T follicular helper cell (primary cell): ENCODE measurements at places on chromosomes 2 and 18.

DNA sequence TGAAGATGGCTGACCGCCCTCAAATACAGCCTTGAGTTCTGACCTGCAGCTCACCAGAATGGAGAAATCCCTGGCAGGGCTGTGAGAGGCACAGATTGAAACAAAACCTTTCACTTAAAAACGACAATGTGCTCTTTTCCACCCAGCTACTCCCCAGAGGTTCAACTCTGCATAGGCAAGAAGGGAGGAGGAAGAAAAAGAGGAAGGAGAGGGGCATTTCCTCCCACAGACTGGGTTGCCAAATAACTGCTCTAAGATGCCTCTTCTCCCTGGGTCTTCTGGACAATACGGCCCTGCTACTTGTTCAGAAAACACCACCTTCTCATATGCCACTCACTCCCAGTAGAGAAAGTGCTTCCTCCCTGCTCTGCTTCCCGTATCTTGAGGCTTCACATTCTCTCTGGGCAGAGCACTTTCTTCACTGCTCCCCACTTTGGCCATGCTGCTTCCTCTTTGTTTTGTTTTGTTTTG lies 136.4 kb upstream of the SLC1A4 start:
- no peak for DNase-seq

DNA sequence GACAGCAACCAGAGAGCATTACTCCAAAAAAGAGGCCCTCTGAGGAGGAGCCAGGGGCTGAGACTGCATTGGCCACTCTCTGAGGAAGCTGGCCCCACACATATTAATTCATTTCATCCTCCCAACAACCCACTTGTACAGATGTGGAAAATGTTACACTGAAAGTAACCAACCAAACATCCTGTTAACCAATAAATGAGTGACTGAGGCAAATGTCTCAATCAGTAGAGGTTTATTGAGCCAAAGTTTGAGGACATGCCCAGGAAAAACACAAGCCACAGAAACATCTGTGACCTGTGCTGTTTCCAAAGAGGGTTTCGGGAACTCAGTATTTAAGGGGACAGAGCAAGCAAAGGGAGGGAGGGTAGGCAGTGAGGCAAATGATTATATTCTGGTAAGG lies 53.0 kb downstream of the SKA1 start:
- DNase-seq = no peak

- no peak for DNase-seq
These were observed 221.2 kb downstream of the TGIF1 start for GRCh38 chr18:3671176-3671575.

GRCh38 chr2:232275670-232276069 lies 102.9 kb upstream of the ALPP start:
- DNase-seq = no peak

GRCh38 chr18:6557770-6558248 lies 143.1 kb upstream of the L3MBTL4 start:
- no peak for DNase-seq

- DNase-seq = no peak
These were observed 122.7 kb downstream of the GULP1 start for GRCh38 chr2:188414411-188414810.

DNA sequence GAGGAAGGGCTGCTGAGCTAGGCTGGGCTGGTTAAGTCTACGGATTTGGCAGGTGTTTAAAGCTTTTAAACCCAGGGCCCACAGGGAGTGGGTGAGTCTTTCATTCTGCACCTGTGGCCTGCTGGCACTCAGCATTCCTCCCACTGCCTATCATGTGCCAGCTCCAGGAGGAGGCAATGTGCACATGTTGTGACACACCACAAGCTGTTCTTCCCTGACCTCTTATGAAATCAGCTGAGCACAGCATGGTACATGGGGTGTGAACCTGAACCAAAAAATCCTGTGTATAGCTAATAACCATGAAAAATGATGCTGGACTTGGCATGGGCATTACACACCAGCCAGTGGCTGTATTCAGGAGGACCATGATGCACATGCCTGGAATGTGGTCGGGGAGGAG lies 297.9 kb upstream of the MMADHC start:
- no peak for DNase-seq

GRCh38 chr18:79387214-79387613 lies 8.5 kb upstream of the NFATC1 start:
- no peak for DNase-seq

- DNase-seq = no peak
These were observed 39.5 kb downstream of the HDAC4 start for GRCh38 chr2:239361311-239361642.

- peak; percentile 12 for DNase-seq
These were observed 256.8 kb downstream of the RNF152 start for GRCh38 chr18:61635901-61636528.

GRCh38 chr18:41457765-41458326 lies 497.2 kb upstream of the PIK3C3 start:
- DNase-seq = no peak

DNA sequence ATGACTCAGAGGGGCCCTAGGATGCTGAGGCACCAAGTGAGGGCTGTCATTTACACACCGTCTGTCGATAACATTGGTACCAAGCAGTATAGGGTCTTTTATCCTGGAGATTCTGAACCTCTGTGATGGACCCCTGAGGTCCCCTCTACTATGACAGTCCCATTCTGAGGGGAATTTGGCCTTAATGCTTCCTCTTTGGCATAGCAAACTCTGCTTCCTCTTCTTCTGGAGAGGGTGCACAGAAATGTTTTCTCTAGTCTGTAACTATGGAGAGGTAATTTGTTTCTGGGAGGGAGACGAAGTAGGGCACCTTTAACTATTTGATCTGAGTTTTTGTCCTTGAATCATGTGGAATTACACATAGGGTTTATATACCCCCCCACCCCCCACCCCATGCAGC lies 44.8 kb downstream of the INPP4A start:
- no peak for DNase-seq

GRCh38 chr2:176999301-176999700 lies 213.3 kb upstream of the HNRNPA3 start:
- no peak for DNase-seq

- no peak for DNase-seq
These were observed 12.0 kb downstream of the ONECUT2 start for GRCh38 chr18:57447154-57447621.

- DNase-seq = no peak
These were observed 43.5 kb downstream of the ATP8B1 start for GRCh38 chr18:57759650-57760049.

- DNase-seq = no peak
These were observed 498.7 kb upstream of the ACVR2A start for GRCh38 chr2:147346142-147346541.

DNA sequence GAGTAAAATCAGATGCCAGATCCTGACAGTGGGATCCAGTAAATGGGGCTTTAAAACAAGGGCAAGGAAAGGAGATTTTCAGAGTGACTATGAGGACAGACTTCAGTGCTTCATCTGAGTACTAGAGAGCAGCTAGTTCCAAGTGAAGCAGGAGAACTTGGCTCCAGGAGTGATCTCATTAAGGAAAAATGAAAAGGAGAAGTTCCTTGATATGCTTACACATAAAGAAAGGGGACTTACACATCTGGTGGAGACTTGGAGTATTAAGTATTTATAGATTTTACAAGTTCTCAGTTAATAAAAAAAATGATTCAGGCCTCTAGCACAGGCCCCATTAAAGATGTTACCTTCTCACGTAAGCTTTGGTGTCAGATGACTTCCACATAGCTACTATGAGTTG lies 105.8 kb downstream of the ICOS start:
- no peak for DNase-seq

DNA sequence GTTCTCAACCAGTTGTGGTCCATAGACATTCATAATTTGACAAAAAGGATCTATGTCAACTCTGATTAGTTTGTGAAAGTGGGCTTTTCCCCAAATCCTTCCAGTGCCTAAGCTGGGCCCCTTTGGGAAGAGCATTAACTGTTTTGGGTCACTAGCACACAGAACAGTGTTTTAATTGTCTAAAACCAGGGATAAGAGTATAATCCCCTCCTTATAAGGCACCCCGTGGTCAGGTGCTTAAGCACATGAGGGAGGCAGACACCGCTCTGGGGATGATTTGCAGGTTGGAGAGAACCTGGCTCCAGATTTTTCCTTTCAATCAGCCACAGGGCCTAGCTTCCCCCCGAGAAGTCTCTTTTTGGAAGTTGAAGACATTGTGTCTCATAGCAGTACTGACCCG lies 53.6 kb upstream of the RFX8 start:
- DNase-seq = no peak

GRCh38 chr2:43636621-43637020 lies 439 bp upstream of the PLEKHH2 start:
- DNase-seq = no peak

DNA sequence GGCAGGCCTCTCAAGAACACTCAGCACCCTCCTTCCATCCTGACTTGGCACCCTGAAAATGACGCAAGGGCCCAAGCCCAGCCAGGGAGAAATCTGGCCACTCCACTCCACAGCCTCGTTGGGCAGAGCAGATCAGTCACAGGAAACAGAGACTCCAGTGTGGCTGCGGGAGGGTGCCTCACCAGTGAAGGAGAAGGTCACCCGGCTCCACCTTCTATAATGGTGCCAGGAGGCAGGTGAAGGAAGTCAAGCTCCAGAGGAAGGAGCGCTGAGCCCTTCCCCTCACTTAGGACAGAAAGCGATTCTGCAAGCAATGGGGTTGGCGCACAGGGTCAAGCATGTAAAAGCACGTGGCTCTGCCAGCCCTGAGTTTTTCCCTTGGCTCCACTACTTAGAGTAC lies 35.3 kb downstream of the CRACDL start:
- no peak for DNase-seq

- DNase-seq = no peak
These were observed 909.5 kb upstream of the SOX11 start for GRCh38 chr2:4782647-4783046.

DNA sequence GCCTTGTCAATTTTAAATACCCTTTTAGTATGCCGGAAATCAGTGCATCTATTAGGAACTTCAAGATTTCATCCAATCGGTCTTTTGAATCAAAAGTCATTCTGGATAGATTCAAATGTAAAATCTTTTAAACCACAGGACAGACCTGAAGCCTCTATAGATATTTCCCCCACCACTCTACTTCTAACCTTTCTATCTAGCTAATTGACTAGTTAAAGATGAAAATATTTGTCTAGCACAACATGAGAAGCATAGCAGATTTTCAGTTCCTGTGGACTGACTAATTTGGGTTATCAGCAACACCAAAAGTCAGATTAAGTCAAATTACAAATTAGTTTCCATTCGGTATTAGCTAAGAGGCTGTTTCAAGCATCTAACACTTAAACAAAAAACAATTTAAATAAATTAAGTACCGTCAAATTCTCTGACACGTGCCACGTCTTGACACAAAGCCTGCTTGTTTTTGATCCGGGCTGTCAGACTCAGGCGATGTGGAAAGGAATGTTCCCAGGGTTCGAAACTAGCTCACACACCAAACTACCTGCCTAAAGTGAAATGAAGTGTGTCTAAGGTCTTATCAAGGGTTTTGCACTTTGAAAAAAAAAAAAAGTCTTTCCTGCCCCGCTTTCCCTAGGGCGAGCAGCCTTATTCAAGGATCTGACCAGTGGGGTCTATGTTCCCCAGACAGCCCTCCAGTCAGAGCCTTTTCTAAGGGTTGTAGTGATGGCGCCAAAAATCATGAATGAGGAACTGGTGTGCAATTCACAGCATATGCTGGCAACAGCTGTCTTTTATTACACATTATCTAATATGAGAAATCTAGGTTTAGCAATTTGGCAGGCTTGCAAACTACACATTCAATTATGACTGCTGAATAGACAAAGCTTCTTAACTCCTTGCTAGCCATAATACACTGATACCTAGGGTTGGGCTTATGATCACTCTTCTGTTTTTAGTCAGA lies 4.7 kb downstream of the CYTIP start:
- no peak for DNase-seq

- no peak for DNase-seq
These were observed 217.8 kb upstream of the ARL4C start for GRCh38 chr2:234714711-234715110.

DNA sequence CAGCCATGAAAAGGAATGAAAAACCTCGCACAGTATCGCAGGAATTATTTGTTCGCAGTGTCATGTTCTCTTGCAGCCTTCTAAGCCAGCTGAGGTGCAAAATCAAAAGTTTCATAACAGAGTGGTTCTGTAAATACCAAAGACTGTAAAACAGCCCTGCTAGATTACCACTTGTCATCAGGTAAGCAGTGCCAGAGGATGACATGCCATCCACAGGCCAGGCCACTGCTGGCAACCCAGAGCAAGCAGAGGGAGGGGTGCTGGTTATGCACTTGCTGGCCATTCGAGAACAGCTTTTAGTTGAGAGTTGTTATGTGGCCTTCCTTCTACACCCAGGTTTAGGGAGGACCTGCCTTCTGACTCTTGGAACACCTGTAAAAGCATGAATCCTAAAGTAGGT lies 114.3 kb upstream of the MGAT5 start:
- DNase-seq = no peak

DNA sequence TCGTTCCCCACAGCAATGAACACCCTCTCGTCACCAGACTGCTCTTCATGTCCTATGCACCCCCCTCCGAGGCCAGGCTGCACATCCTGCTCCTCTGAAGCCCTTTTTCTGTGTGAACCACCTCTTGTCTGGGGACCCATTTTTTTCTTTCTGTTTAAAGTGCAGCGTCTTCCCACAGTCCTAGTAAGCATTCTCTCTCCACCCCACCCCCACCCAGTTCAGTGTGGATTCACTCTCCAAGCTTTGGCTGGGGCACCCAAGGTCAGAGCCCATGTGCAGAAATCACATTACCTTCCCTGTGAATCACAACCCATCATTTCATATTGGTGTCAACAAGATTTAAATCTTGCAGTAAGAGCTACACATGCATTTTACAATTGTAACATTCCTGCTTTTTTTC lies 26.4 kb upstream of the PKDCC start:
- DNase-seq = no peak

GRCh38 chr18:67845035-67845434 lies 328.5 kb upstream of the DSEL start:
- DNase-seq = no peak

DNA sequence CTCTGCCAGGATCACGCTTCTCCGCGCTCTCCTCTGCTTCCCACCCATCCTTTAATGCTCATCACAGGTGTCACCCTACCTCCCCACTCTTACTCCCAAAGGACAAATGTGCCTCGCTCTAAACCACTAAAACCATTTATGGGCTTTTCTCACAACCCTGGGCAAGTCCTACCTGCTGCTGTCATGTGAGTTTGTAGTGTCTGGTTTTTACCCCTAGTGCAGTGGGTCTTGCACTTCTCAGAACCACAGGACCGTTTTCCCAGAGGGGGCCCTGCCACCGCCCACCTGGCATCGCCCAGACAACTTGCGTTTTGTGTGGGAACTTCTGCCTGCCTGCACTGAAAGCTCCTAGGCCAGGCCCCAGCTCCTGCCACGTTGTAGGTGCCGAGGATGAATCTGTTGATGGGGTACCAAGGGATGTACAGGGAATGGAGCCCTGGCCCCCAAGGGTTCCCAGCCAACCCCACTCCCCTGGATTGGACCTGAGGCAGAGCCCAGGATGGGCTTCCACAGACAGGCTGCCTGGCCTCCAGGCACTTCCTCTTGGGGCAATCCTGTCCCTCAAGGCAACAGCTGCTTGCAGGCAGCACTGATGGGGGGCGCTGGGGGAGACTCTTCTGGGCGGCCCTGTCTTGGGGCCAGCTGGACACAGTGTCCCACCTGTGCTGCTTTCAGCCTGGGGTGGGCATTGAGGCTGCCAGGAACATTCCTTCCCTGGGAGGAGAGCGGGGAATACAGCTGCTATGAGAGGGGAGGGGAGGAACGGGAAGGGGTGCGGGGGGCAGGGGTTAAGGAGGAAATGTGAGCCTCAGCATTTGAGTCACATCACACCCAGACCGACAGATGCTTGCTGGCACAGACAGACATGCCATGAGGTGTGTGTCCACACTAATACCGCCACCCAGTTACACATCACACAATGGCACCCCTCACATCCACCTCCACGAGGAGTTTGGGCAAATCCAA lies 176.3 kb downstream of the ZFP36L2 start:
- no peak for DNase-seq
